ENCODE measurements at places on chromosomes 5 and 9. TPM values are rescaled to one million over a fixed set of nuclear protein-coding genes. Genes with fewer than 3 reads are reported as not detected.

BARHL1 gene
- polyA plus RNA-seq = not detected

FYB1 gene
- 11.6 TPM for polyA plus RNA-seq

PCDHA10 gene
- not detected for polyA plus RNA-seq

GCNT1 gene
- polyA plus RNA-seq = 4.6 TPM

TYRP1 gene
- polyA plus RNA-seq = not detected

DAP gene
- polyA plus RNA-seq = 105 TPM
